Hematopoietic multipotent progenitor cell treated with erythropoietin and hydrocortisone succinate and interleukin-3 and kit ligand, for 15 days (in vitro differentiated cells): ENCODE measurements at places on chromosomes 5 and 9.

- no peak for DNase-seq
These were observed 516.5 kb downstream of the KIF4B start for GRCh38 chr5:155530046-155530445.

GRCh38 chr9:87238545-87238944 is 259.1 kb upstream of the DAPK1 start:
- no peak for DNase-seq

GRCh38 chr5:177085985-177086653 is 596 bp upstream of the FGFR4 start:
- no peak for DNase-seq

- DNase-seq: no peak
These were observed 119.1 kb upstream of the TBC1D2 start for GRCh38 chr9:98374385-98375051.

- DNase-seq: no peak
These were observed 482.7 kb downstream of the GABRG2 start for GRCh38 chr5:162550236-162550635.

DNA sequence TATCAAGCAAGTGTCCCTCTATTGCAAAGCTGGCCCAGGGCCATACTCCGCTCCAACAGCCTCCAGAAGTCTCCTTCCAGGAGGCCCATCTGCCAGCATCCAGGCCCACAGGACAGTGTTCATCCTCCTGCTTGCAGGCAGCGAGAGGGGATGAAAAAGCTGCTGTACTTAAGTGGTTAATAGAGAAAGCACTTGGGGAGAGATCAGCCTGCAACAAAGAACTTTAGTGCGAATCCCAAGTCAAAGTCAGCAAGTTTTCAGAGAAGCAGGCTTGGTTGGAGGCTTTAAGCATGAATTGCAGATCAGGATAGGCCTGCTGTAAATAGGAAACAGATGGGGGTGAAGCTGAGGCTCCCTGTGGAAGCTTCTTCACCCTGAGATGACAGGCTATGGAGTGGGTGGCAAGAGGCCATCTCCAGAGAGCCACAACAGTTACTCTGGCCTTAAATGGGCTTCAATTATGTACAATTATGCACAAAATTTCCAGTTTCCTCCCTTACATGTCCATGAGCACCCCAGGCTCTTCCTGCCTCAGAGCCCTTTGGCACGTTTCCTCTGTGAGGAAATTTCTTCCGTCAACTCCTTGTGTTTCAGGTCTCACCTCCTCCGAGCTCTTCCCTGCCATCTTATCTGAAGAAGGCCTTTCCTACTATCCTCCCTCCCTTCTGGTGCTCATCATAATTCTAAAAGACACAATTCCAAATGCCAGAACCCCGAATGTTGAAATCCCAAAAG is 98.0 kb upstream of the NR3C1 start:
- no peak for DNase-seq
